ENCODE measurements at places on chromosomes 4 and X. TPM values are rescaled to one million over a fixed set of nuclear protein-coding genes. Genes with fewer than 3 reads are reported as not detected.

Gene ZNF630
- 0.82 TPM for total RNA-seq

Gene TRIM60
- total RNA-seq: not detected

- peak; percentile 59 for DNase-seq
- no peaks in the 10 kb centered on the region for H3K27me3 ChIP-seq
- peaks cover 5% of the 10 kb centered on the region for H3K4me1 ChIP-seq
- H3K36me3 ChIP-seq: no peaks in the 10 kb centered on the region
- peak overlapping the region; percentile 68 for H3K27ac ChIP-seq
- no peak overlapping the region for H3K4me3 ChIP-seq
Observed at GRCh38 chrX:19569121-19569805, 54.0 kb upstream of the MAP3K15 start.

- no peaks in the 10 kb centered on the region for H3K4me1 ChIP-seq
- no peaks in the 10 kb centered on the region for H3K36me3 ChIP-seq
- H3K4me3 ChIP-seq: no peak overlapping the region
- no peaks in the 10 kb centered on the region for H3K27me3 ChIP-seq
Observed at GRCh38 chrX:115364670-115365069, 75.2 kb downstream of the LUZP4 start.

DNA sequence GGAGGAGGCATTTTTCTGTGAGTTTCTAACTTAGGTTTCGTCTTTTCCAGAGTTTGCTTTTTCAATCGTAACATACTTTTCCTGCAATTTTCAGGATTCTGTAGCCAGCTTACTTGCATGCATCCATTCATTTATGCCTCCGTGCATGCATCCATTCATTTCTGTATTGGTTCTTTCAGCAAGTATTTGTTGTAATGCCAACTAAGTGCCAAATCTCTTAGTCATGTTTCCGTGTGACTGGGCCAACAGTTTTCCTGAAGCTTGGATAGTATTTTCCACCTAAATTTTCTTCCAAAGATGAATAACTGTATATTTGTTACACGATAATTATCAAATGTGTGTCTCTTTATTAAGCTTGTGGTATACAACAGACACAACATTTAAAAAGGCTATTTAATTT is 41.5 kb downstream of the CBLL2 start:
- no peaks in the 10 kb centered on the region for H3K36me3 ChIP-seq
- DNase-seq: no peak
- H3K4me3 ChIP-seq: no peak overlapping the region
- H3K27me3 ChIP-seq: no peaks in the 10 kb centered on the region
- H3K4me1 ChIP-seq: no peaks in the 10 kb centered on the region

GRCh38 chr4:42282081-42282901 is 115.0 kb upstream of the SHISA3 start:
- H3K36me3 ChIP-seq: no peaks in the 10 kb centered on the region
- DNase-seq: peak; percentile 28
- peaks cover 6% of the 10 kb centered on the region for H3K4me1 ChIP-seq
- no peak overlapping the region for H3K4me3 ChIP-seq

- no peak overlapping the region for H3K4me3 ChIP-seq
- H3K36me3 ChIP-seq: no peaks in the 10 kb centered on the region
- DNase-seq: no peak
Observed at GRCh38 chr4:8775121-8775520, 96.5 kb downstream of the HMX1 start.

DNA sequence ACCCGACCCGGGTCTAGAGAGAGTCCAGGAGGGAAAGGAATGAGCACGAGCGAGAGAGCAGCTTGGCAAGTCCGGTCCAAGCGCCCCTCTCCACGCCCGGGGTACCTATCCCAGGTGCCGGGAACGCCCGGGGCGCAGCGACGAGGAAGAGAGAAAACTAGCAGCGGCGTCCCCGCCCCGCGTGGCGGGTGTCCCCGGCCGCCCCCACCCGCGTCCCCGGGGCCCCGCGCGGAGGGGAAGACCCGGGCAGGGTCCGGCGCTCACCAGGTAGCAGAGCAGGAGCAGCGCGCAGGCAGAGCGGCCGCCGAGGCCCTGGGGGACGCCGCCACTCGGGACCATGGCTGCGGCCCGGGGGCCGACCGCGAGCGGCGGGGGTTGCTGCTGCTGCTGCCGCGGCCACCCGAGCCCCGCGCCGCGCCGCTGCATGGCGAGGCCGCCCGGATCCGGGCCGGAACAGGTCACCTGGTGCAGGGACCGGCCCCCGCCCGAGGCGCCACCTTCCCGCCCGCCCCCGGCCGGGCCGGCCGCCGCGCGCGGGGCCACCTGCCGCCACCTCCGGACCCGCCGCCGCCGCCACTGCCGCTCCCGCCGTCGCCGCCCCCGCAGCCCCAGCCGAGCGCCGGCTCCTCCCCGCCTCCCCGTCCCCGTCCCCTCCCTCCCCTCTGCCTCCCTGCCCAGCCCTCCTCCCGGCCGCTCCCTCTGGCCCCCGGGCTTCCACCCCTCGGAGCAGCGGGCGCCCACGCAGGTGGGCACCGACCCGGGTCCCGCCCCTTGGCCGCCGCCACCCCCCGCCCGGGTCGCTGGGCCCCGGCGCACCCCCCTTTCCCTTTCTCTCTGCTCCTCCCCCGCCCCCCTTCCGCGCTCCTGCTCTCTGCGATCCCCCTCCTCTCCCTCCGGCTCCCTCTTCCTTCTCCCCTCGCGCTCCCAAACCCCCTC is at the start of gene SEL1L3:
Gene SEL1L3, minus strand, starts transcription at position 578 of the 936 bp plus-strand sequence. Its CDS starts 152 bp downstream, at position 426.
- H3K27ac ChIP-seq: peak within 1 kb of the TSS; percentile 11
- H3K27me3 ChIP-seq: peaks cover 13% of the 10 kb centered on the region
- no peak for DNase-seq
- no peaks in the 10 kb centered on the region for H3K36me3 ChIP-seq
- peaks cover 11% of the 10 kb centered on the region for H3K4me1 ChIP-seq

Gene TADA2B
- total RNA-seq: 55.4 TPM

GRCh38 chr4:18039113-18039512 is 17.6 kb upstream of the LCORL start:
- no peaks in the 10 kb centered on the region for H3K4me1 ChIP-seq
- DNase-seq: no peak
- no peak overlapping the region for H3K4me3 ChIP-seq
- H3K36me3 ChIP-seq: no peaks in the 10 kb centered on the region

GRCh38 chr4:7023486-7023885 is 19.7 kb upstream of the TADA2B start:
- no peaks in the 10 kb centered on the region for H3K36me3 ChIP-seq
- H3K4me3 ChIP-seq: no peak overlapping the region
- H3K27me3 ChIP-seq: no peaks in the 10 kb centered on the region
- DNase-seq: no peak
- no peak overlapping the region for H3K27ac ChIP-seq
- H3K4me1 ChIP-seq: no peaks in the 10 kb centered on the region

GRCh38 chr4:170872794-170873193 is 783.0 kb upstream of the AADAT start:
- no peak for DNase-seq
- no peaks in the 10 kb centered on the region for H3K36me3 ChIP-seq
- H3K27ac ChIP-seq: no peak overlapping the region
- no peaks in the 10 kb centered on the region for H3K27me3 ChIP-seq

- no peaks in the 10 kb centered on the region for H3K27me3 ChIP-seq
- no peaks in the 10 kb centered on the region for H3K4me1 ChIP-seq
- no peak overlapping the region for H3K4me3 ChIP-seq
- DNase-seq: no peak
- H3K27ac ChIP-seq: no peak overlapping the region
- H3K36me3 ChIP-seq: no peaks in the 10 kb centered on the region
Observed at GRCh38 chr4:8938623-8939022, 67.0 kb upstream of the HMX1 start.

Gene TLR3
- 0.47 TPM for total RNA-seq

- no peak overlapping the region for H3K4me3 ChIP-seq
- H3K4me1 ChIP-seq: no peaks in the 10 kb centered on the region
- H3K27me3 ChIP-seq: no peaks in the 10 kb centered on the region
- no peaks in the 10 kb centered on the region for H3K36me3 ChIP-seq
Observed at GRCh38 chr4:89898304-89898716, 3.7 kb downstream of the MMRN1 start.

DNA sequence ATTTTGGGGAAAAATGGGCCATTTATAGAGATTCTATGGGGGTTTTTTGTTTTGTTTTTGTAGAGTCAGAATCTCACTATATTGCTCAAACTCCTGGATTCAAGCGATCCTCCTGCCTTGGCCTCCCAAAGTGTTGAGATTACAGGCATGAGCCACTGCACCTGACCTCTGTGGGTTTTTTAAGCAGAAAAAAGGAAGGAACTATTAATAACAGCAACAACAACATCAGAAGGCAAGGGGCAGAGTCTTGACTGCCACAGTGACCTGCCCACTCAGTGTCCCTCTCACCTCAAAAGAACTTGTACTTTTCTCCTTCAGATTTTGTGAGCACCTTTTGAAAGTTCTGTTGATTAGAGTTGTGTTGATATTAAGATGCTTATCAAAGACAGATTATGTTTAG is 48.1 kb downstream of the FNIP2 start:
- H3K36me3 ChIP-seq: no peaks in the 10 kb centered on the region
- H3K27ac ChIP-seq: no peak overlapping the region
- no peak for DNase-seq
- peaks cover 60% of the 10 kb centered on the region for H3K4me1 ChIP-seq
- H3K4me3 ChIP-seq: no peak overlapping the region

DNA sequence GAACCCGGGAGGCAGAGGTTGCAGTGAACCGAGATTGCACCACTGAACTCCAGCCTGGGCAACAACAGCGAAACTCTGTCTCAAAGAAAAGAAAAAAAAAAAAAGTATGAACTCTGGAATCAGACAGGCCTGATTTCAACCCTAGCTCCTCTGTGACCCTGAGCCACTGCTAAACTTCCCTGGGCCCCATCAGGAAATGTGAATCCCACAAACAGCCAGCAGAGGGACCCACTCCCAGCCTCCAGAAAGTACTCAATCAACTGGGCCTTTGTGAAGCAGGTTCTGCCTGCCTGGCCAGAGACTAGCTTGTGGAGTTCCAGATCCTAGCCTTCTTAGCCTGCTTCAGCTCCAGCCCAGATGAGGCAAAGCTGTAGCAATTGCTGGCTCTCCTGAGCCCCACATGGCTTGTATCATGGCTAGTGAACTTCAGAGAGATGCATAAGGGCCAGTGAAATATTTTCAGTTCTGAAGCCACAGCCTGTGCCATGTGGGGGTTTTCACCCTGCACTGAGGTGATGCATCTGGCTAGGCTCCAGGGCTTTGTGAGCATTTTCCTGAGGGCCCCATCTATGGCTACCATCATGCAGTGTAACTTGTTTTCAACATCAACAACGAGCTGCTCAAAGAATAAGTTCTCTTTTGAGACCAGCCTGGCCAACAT is 7.2 kb upstream of the IDS start:
- H3K4me1 ChIP-seq: no peaks in the 10 kb centered on the region
- H3K36me3 ChIP-seq: no peaks in the 10 kb centered on the region
- H3K4me3 ChIP-seq: no peak overlapping the region

Gene CCNA2
- total RNA-seq: 0.60 TPM

Gene NPY5R
- total RNA-seq: not detected

- peak; percentile 17 for DNase-seq
- H3K4me3 ChIP-seq: no peak overlapping the region
- H3K36me3 ChIP-seq: no peaks in the 10 kb centered on the region
- peak overlapping the region; percentile 83 for H3K27ac ChIP-seq
- peaks cover 8% of the 10 kb centered on the region for H3K4me1 ChIP-seq
Observed at GRCh38 chr4:34733185-34733941, 1511.0 kb downstream of the ARAP2 start.

DNA sequence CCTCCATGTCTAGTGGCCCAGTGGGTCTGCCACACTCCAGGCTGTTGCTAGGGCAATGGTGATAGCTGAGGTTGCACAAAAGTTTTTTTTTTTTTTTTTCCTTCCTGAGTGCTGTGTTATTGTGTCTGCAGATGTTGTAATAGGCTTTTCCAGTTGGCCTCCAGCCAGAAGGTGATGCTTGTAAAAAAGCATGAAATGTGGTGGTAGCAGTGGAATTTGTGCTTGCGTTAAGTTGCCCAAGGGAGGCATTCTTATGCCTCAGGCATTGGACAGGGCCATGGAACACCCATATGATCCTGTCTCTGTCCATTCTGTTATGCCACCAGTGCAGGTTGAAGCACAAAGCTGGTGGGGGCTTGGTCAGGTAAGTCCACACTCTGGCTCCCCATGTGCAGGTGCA is 660.5 kb upstream of the SPANXN1 start:
- no peak overlapping the region for H3K27ac ChIP-seq
- H3K36me3 ChIP-seq: no peaks in the 10 kb centered on the region
- DNase-seq: no peak
- no peaks in the 10 kb centered on the region for H3K27me3 ChIP-seq

Gene NXF2B
- total RNA-seq: not detected

DNA sequence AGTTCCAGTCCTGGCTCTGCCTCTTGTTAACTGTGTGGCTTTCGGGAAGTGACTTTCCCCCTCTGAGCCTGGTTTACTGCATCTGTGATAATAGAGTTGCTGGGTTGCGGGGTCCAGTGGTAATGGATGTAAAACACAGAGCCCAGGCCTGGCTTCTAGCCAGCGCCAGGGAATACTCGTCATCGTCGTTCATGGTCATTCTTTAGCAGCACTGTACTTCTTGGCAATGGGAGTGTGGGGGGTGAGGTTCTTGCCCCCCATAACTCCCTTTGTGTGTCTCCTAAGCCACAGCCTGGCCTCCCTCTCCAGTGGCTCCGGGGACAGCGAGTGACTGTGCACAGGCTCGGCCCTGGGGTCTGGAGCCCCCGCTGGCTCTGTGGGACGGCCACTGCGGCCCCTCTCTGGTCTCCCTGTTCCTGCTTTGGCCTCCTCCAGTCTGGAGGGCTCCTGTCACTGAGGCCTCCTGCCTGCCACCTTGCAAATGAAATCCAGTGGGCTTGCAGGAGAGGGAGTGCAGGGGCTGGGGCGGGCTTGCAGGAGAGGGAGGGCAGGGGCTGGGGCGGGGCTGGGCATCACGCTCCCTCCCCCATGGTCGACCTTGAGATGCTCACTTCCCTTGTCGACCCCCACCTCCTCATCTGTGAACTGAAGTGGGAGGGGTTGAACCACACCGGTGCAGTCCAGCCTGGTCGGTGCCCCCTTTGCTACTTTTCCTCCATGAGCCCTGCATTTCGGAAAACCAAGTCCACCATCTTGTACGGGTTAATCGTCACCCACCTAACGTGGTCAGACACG is 13.2 kb downstream of the PSAPL1 start:
- H3K27ac ChIP-seq: no peak overlapping the region
- DNase-seq: no peak
- no peaks in the 10 kb centered on the region for H3K27me3 ChIP-seq
- no peaks in the 10 kb centered on the region for H3K4me1 ChIP-seq

DNA sequence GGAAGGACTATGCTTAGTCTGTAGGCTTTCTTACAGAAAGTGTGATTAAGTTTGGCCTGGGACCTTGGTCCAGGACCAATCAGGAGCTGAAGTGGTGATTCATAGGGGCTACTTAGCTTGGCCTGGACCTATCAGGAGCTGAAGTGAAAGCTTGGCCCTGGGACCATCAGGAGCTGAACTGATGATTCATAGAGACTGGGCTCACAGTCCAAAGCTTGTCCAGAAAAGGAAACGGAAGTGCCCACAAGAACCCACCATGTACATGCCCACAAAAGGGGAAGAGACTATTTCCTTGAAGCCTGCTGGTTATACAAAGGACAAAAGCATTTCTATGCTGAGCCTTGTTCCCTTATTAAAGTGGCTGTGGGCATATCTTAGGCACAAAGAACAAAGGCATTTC is 12.6 kb downstream of the TENT5D start:
- peak; percentile 2 for DNase-seq
- no peaks in the 10 kb centered on the region for H3K27me3 ChIP-seq
- H3K27ac ChIP-seq: no peak overlapping the region
- no peaks in the 10 kb centered on the region for H3K36me3 ChIP-seq

Gene ATP2B3
- not detected for total RNA-seq
